ENCODE measurements at places on chromosomes 2 and 18.
A peak's percentile ranks its signal among the peaks of the same experiment; 100 is the strongest.

GRCh38 chr2:100852999-100853908 is 33.3 kb downstream of the NPAS2 start:
- no peak for DNase-seq

GRCh38 chr2:66390811-66391210 is 44.1 kb upstream of the MEIS1 start:
- DNase-seq: no peak

DNA sequence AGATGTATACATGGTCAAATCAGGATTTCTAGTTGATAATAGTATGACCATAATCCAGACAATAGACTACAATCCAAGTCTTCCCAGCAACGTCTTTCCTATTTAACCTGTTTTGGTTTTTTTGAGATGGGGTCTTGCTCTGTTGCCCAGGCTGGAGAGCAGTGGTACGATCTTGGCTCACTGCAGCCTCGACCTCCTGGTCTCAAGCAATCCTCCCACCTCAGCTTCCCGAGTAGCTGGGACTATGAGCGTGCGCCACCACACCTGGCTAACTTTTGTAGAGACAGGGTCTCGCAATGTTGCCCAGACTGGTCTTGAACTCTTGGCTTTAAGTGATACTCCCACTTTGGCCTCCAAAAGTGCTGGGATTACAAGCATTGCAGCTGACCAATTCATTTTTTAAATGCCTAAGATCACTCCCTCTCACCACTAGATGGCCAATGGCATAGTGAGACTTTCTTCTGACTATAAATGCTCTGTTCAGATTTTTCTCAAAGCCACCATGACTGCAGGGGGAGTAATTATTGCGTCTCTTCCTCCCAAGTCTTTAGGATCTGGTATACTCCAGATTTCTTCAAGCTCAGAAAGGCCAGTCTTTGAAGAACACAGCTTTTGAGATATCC is 47.6 kb downstream of the HNRNPLL start:
- DNase-seq: no peak

DNA sequence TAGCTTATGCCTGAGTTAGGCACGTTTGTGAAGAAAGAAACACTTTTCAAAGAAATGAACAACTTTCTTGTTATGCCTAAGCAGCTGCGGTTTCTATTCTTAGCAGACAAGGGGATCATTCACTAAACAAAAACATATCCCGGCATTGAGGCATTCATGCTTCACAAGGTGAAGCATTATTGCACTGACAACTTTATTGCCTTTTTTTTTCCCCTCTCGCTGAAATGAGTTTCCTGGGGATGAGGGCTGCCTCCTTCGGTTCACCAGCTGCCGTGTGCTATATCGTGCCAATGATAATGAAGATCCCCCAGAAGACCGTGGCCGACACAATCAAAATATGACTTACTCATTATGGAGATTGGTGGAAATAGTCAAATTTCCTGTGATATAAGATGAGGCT is 288.2 kb upstream of the ST6GAL2 start:
- DNase-seq: no peak

DNA sequence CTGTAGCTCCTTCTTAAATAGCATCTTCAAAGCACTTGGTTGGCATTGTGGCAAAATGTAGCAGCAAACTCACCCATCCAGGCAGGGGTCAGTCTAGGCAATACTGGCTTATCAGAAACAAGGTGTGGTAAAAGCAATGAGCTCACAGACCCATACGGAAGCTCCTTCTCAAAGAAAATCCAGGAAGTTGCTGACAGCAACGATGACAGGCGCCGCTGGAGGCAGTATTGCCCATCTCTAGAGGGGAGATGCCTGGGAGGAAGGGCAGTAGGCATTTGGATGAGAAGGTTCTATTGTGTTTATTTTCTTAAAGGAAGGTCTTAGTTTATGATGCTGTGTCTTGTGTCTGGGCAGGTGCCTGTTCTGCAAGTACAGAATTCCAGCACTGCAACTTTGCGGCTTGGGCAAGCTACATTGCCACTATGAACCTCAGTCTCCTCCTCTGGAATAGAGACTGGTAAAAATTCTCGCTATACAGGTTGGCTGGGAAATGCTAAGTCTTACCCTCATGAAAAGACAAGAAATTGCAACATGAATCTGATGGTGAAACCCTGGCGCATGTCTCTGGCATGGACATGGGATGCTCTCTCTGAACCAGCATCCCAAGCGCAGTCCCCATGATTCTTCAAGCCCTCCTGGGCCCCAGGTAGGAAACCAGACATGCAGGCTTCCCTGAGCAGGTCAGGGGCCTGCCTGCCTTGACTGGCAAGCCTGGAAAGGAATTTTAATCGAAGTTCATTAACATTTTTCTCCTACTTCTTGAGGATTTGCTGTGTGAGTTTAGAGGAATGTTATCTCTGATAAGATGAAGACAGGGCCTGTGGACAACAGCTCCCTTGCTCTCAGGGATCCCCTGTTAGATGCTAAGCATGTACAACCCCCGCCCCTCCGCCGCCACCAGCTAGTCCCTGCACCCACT is 156.0 kb downstream of the TFCP2L1 start:
- no peak for DNase-seq

- no peak for DNase-seq
Measured at GRCh38 chr2:115294999-115295398, 852.6 kb downstream of the DPP10 start.

GRCh38 chr2:47508080-47508479 is 105.1 kb downstream of the MSH2 start:
- no peak for DNase-seq

- DNase-seq: peak; percentile 69
Measured at GRCh38 chr18:10015941-10016819, 102.4 kb downstream of the VAPA start.

DNA sequence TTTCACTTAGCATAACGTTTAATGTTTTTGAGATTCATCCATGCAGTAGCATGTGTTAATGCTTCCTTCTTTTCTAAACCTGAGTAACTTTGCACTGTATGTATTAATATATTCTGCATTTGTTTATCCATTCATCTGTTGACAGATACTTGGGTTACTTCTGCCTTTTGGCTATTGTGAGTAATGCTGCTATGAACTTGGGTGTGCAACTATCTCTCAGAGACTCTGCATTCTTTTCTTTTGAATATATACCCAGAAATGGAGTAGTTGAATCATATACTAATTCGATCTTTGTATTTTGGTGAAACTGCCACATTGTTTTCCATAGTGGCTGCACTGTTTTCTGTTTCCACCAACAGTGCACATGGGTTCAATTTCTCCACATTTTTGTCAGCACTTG is 128.3 kb downstream of the SH3BP4 start:
- DNase-seq: no peak

DNA sequence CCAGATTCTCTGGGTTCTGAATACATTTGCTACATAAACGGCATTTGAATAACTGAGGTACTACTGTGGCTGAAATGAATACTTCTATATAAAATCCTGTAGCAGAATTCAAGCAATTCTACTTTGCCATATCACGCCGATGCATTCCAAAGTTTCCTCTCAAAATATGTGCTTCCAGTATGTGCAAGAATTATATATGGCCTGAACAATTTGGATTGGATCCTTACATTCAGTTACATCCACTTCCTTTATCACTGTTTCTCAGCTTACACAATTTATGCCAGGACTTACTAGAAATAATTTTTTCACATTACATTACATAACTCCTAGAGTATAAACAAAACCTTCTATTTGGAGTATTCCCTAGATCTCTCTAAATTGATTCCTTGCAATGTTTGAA is 46.3 kb upstream of the STAT4 start:
- DNase-seq: no peak

GRCh38 chr2:117378653-117379052 is 435.8 kb upstream of the DDX18 start:
- DNase-seq: no peak

GRCh38 chr2:932320-933115 is 18.1 kb upstream of the SNTG2 start:
- DNase-seq: no peak

GRCh38 chr2:86510436-86510933 is 52.8 kb downstream of the CHMP3 start:
- DNase-seq: no peak

DNA sequence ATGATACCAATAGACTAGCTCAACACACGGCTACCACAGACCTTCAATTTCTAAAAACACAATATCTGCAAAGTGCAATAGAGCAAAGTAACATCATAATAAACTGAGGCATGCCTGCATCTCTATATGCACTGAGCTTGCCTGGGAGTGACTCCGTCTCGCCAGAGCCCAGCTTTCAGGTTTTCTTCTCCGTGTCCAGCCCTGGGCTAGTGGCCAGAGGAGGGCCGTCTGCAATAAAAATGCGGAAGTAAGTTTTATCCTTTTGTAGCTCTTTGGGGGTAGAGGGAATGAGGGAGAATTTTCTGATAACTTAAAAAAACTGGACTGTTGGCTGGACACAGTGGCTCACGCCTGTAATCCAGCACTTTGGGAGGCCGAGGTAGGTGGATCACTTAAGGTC is 41.0 kb upstream of the GPR17 start:
- DNase-seq: no peak

- no peak for DNase-seq
Measured at GRCh38 chr2:236449167-236449761, 120.4 kb upstream of the ACKR3 start.

DNA sequence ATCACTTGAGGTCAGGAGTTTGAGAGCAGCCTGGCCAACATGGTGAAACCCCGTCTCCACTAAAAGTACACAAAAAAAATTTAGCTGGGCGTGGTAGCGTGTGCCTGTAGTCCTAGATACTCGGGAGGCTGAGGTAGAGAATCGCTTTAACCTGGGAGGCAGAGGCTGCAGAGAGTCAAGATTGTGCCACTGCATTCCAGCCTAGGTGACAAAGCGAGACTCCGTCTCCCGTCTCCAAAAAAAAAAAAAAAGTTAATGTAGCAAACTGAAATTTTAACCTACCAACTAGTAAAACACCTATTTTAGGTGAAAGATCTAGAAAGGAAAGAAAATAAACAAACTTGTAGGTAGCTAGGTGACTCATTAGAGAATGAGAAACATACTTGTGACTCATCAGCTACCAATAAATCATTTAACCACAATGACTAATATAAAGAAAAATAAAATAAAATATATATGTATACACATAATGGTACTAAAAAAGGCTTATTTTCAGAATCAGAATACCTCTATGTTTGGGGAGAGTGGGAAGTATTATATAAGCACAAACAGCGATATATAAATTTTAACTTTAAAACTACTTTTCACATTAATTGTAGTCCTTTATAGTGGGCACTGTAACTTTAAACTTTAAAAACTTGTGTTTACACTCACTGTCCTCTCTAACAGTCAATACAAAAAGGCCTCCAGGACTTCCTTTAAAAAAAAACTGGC is 36.6 kb downstream of the DARS1 start:
- DNase-seq: no peak

DNA sequence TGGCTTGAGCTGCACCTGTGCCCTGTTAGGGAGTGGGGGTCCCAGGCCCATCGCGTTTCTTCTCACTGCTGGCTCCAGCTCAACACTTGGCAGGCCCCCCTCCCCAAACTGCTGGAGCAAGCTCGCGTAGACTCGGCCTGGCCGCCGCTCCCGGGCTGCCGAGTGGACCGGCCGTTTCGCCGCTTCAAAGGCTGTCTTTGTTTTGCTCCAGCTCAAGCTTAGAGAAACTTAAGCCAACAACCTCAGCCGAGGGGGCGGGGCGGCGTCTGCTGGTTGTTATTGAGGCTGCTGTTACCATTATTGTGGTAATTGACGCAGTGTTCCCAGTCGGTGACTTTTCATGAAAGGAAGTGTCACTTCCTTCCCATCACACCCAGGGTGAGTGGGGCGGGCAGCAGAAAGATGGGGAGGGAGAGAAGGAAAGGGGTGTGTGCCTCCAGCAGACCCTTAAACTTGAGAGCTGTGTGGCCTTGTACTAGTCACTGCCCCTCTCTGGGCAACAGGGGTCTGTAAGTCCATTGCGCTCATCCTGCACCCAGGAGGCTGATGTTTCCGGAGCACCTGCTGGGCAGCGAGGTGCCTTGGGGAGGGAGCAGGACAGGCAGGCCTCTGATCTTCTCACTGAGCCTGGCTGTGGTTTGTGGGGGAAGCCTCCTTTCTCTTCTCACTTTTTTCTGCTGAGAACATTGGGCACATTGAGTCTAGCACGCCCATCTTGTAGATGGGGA is 2.1 kb downstream of the ARID5A start:
- DNase-seq: no peak

- DNase-seq: no peak
Measured at GRCh38 chr2:235077046-235077445, 125.2 kb downstream of the SH3BP4 start.

DNA sequence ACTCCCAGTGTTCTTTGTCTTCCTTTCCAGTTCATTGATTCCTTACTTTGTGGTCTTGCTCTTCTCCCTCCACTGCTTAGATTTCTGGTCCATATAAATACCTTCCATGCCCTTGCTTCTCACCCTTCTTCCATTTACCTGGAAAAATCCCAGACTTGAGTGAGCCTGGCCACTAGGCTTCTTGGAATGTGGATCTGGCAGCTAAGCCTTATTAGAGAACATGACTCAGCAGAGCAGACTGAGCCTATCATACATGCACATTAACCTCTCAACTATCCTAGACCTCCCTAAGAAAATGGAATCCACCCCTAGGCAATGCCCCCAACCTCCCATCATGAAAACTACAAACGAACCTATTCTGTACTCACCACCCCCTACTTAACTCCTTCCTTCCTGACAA is 127.7 kb downstream of the RHBDD1 start:
- no peak for DNase-seq

DNA sequence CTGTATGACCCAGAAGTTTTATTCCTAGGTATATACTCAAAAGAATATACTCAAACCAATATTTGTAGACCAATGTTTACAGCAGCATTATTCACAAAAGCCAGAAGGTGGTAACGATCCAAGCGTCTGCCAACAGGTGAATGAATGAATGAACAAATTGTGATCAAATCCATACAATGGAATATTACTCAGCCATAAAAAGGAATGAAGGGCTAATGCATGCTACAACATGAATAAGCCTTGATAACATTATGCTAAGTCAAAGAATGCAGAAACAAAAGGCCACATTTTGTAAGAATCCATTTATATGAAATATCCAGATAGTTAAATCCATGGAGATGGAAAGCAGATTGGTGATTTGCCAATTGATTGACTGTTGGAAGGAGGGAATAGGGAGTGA is 5.5 kb upstream of the CD226 start:
- no peak for DNase-seq

DNA sequence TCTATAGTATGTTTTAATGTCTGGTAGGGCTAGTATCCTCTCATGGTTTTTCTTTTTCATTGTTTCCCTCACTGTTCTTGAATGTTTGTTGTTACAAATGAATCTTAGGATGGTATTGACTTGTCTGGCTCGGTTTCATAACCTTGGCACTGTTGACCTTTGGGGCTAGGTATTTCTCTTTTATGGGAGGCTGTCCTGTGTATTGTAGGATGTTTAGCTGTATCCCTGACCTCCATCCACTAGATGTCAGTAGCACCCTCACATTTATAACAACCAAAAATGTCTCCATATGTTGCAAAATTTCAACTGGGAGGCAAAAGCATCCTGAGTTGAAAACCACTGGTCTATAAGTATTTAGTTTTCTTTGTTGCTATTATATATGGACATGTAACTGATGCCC is 7.0 kb upstream of the AOX1 start:
- no peak for DNase-seq

- DNase-seq: no peak
Measured at GRCh38 chr18:46477425-46478011, 179.5 kb downstream of the LOXHD1 start.

Data from amniotic stem cell (primary cell).